CD4-positive, alpha-beta T cell treated with Interleukin-1 beta for 1 hour (primary cell): ENCODE measurements at places on chromosomes 1 and 21.

- no peak for DNase-seq
These were observed 444.7 kb downstream of the CAMTA1 start for GRCh38 chr1:7229696-7230631.

DNA sequence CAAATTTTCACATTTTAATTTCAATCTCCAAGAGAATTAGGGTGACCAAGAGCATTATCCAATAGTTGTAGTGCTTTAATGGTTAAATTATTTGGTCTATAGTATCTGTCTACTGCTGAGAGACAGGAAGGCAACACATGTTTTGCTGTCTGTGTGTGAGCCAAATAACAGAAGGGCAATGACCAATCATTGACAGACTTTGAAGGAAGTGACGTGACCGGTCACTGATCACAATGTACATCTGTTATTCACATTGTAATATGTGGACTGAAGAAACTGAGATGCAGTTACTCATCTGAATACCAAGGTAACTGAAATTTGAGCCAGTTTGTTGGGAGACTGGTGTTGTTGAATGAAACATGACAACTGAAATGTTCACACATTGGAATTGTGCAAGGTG, 196.7 kb downstream of the LRRC40 start:
- DNase-seq: no peak

GRCh38 chr1:180851995-180852887, 60.5 kb upstream of the KIAA1614 start:
- DNase-seq: no peak

- no peak for DNase-seq
These were observed 105.0 kb downstream of the KIAA0319L start for GRCh38 chr1:35452106-35452774.

DNA sequence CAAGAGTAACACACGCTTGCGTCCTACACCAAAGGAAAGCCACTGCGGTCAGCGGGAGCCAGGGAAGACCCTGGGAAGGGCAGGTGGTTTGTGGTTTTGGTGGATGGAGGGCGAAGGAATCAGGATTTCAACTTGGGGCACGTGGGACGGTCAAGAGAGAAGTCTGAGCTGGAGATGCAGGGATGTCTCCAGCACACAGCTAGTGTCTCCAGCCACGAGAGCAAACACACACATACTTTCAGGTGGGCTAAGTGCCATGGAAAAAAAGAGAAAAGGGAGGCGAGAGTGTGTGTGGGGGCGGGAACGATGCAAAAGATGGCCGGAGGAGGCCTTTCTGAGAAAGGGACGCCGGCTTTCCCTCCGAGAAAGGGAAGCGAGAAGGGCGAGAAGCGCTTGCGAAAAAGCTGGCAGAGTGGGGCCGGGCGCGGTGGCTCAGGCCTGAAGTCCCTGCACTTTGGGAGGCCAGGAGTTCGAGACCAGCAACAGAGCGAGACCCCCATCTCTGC, 1.4 kb upstream of the SRRM1 start:
- peak; percentile 34 for DNase-seq

DNA sequence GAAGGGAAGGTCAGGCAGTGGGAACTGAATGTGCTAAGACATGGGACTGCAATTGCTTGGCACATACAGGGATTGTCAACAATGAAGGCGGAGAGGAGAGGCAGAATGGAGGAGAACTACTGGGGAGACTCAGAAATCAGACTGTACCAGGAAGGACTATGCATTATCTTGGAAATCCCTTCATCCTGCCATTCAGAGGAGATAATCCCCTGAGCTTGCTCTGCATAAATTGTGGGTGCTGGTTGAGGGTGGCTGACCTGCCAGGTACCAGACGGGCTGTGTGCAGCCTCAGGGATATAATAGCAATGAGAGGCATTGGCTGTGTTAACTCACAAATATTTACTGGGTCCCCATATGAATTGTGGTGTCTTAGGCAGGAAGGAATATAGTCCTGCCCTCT, 5.0 kb upstream of the TRABD2B start:
- DNase-seq: no peak

DNA sequence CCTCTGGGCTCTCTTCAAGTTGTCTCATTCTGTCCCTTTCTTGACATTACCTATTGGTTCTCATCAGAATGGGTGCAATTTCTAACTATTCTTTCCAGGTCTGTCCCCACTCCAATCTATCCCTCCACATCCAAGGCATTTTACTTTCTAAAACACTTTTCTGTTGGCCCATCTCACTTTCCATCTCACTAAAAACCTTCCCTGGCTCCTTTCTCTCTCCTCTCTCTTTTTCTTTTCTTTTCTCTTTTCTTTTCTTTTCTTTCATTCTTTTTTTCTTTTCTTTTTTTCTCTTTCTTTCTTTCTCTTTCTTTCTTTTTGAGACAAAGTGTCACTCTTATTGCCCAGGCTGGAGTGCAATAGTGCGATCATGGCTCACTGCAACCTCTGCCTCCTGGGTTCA, 279.2 kb upstream of the SGIP1 start:
- DNase-seq: no peak

- DNase-seq: no peak
These were observed 22.2 kb upstream of the TMEM200B start for GRCh38 chr1:29145739-29146437.

- DNase-seq: no peak
These were observed 392.9 kb upstream of the RUNX1 start for GRCh38 chr21:35441868-35442582.

DNA sequence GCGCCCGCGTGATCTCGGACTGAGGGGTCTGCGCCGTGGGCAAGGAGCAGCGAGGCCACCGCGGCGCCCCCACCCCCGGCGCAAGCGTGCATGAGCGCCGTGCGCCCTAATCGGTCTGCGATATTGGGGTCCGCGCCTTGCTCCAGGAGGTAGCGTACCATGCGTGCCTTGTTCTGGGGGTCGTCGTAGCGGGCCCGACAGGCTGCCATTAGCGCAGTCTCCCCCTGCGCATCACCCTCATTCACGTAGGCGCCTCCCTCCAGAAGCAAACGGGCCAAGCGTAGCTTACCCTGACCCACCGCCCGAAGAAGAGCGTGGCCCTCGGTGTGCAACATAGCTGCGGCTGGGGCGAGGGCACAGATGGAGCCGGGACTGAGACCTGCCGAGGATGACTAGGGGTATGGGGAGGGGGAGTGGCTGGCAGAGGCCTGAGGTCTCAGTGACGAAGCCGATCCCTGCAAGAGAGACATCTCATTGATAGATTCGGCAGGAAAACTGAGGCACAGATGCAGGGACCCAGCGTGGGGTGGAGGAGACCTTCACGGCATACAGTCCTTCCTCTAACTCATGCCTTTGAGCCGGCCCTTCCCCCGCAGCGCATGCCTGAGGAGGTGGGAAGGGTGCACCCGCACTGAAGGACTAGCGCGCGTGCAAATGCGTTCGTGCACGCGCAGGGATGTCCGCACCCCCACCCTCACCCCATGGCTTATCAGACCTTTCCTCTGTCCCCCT, 2.8 kb downstream of the ANKRD34A start:
- peak; percentile 31 for DNase-seq

- DNase-seq: no peak
These were observed 78.1 kb downstream of the DDR2 start for GRCh38 chr1:162710345-162710744.

DNA sequence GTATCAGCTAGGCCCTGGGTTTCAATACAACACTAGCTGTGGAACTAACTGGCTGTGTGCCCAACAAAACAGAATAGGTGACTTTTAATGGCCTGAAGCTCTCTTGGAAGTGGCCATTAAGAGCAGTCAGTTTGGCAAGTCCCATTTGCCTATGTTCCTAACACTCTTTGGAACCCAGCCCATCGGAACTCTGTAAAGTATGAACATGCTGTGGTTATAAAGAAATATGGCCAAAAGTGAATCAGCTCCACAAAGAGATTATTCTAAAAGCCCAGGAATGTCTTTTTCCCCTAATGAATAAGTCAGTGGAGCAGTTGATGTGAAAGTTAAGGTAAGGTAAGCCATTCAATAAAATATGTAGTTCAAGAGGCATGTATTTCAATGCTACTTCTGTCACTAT, 223.7 kb upstream of the ADAMTS5 start:
- DNase-seq: no peak

- DNase-seq: peak; percentile 67
These were observed 102.8 kb downstream of the CASZ1 start for GRCh38 chr1:10693497-10694273.

GRCh38 chr1:212782422-212783154, 9.0 kb downstream of the NSL1 start:
- peak; percentile 39 for DNase-seq

GRCh38 chr1:41272601-41273000, 30.5 kb upstream of the SCMH1 start:
- DNase-seq: no peak

DNA sequence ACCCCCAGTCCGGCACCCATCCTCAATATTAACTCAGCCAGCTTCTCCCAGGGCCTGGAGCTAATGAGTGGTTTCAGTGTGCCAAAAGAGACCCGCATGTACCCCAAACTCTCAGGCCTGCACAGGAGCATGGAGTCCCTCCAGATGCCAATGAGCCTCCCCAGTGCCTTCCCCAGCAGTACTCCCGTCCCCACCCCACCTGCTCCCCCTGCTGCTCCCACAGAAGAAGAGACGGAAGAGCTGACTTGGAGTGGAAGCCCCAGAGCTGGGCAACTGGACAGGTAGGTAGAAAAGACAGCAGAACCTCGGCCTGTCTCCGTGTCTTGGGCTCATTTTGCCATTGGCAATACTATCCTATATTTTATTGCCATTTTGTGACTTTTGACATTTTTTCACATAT, 45.4 kb upstream of the IPO9 start:
- no peak for DNase-seq

DNA sequence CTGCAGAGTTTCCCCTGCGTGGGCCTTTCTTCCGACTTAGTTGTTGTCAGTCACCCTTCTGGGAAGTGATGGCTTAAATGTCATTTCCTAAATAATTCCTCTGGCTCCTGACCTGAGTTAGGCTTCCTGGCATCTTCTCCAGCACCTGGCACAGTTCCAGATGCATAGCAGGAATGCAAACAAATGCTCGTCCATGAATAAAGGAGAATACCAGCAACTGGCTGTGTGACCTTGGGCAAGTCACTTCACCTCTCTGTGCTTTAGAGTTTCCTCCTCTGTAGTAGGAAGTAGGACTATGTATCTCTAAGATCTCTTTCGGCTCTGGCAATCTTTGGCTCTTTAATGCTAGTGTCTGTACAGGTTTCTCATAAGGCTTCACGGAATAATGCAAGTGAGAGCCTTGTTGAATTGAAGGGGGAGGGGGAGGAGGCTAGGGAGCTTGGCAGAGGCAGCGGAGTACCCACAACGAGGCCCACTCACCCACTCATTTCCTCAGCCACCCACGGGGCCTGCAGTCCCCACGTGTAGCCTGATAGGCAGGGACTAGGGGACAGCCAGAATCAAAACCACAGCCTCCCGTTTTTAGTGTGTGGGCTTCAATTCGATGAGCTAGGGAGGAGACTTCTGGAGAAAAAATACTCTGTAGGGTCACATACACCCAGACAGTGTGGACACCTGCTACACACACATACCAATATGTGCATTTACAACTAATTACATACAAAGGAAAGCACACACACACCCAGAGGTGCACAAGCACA, 48.1 kb downstream of the TENT5C start:
- no peak for DNase-seq

DNA sequence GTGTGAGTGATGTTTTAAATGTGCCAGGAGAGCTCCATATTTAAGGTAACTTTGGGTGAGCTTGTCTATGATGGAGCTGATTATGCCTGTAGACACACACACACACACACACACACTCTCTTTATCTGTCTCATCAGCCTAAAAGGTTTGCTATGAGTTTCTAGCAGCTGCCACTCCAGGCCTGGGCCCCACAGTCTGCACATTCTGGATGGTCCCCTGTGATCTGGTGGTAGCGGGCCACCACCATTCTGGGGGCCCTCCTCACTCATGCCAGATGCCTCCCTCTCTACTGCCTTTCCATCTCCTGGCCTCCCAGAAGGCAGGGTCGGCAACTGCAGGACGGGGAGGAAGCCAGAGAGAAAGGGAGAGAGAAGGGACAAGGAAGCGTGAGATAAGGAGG, 129.2 kb upstream of the TNR start:
- DNase-seq: no peak

GRCh38 chr1:208437401-208437800, 193.2 kb upstream of the PLXNA2 start:
- DNase-seq: no peak

DNA sequence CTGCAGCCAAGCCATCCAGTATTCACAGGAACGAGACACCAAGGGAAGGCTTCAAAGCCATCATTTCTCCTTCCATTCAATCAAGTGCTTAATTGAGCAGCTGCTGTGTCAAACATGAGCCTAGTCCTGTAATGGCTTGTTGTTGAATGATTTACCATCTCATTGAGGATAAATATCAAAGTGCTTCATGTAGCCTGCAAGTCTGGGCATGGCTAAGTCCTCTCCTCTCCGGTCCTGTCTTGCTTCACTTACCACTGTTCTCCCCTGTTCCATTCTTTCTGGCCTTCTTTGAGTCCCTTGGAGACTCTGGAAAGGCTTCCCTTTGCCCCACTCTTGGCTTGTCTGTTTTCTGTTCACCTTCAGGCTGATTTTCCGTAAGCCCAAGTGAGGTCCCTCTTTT, 279.8 kb downstream of the PBX1 start:
- DNase-seq: no peak

GRCh38 chr1:62900566-62900965, 116.6 kb downstream of the ATG4C start:
- DNase-seq: no peak

DNA sequence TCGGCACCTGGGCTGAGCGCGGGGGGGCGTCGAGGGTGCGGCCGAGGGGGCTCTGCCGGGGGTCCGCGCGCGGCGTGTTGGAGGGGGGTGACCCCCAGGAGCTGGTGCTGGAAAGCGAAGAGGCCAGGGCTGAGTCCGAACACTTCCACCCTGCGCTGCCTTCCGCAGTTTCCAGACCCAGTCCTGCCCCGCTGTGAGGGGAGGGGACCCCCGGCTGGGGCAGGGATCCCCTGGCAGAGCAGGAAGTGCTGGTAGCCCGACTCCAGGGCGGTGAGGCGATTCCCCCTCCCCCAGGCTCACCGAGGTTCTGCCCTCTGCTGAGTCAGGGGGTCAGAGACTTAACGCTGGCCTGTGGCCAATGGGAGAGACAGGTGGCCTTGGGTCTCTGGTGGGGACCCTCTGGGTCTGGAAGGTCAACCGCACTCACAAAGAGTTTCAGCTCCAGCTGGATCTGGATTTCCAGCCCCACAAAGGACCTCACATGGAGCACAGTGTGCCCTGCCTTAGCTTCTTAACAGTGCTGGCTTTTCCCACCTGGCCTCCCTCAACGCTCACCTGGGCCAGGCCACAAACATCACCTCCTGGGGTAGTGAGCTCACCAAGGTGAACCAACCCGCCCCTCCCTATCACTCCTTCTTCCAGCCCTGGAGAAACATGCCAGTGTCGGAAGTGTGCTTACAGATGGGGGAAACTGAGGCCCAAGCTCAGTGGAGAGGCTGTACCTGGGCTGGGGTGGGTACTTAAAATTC, 39.8 kb upstream of the SYNC start:
- DNase-seq: no peak

- DNase-seq: no peak
These were observed 10.4 kb downstream of the BARHL2 start for GRCh38 chr1:90706437-90707362.

GRCh38 chr1:214649607-214650006, 46.6 kb downstream of the CENPF start:
- DNase-seq: no peak

GRCh38 chr1:235470741-235471439, 33.4 kb downstream of the B3GALNT2 start:
- DNase-seq: no peak
